ENCODE measurements at places on chromosomes 3 and 15.

DNA sequence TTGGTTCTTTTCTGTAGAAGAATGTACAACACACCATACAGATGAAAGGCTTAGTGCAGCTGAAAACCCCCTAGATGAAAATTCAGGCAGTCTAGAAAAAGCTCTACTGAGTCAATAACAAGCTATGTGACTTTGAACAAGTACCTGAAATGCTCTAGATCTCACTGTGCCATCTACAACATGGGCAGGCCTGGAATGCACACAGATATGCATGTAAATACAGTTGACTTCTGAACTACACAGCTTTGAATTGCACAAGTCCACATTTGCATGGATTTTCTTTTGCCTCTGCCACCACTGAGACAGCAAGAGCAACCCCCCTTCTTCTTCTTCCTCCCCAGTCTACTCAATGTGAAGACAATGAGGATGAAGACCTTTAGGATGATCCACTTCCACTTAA, 98.4 kb downstream of the CNTN3 start:
- no peak for DNase-seq

GRCh38 chr3:13539671-13540070, 9.3 kb upstream of the FBLN2 start:
- no peak for DNase-seq

GRCh38 chr3:55988905-55989304, 479.4 kb downstream of the ERC2 start:
- DNase-seq: no peak

DNA sequence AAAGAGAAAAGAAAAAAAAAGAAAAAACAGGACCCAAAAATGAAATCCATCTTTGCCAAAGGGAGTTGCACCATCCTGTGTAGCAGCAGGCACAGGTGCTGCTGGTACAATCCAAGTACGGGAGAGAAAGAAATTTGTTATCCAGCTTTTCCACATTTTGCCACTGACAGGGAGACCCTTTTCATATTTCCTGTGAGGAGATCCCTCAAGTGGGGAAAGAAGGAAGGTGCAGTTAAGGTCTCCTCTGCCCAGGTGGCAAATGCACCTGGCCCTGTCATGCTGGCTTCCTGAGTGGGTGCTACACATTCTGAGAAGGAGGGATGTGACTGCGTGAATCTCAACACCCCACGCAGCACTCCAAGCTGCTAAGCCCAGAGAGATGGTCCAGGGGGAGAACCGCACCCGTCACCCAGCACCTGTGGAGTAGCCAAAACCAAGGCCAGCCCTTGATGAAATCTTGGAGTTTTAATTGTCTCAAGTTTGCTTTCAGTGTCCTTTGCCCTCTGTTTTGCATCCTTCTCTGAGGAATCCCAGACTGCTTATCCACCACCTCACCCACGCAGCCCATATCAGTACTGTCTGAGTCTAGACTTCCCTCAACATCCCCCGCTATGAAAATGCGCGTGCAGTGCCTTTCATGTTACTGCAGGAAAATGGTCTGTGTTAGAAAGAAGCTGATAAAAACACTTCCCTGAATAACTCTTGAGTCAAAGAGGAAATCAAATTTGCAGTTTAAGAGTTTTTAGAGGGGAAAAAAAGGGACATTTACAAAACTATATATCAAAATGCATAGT, 141.9 kb upstream of the THBS1 start:
- no peak for DNase-seq

- DNase-seq: no peak
These were observed 3.4 kb downstream of the SCN5A start for GRCh38 chr3:38646062-38646461.

DNA sequence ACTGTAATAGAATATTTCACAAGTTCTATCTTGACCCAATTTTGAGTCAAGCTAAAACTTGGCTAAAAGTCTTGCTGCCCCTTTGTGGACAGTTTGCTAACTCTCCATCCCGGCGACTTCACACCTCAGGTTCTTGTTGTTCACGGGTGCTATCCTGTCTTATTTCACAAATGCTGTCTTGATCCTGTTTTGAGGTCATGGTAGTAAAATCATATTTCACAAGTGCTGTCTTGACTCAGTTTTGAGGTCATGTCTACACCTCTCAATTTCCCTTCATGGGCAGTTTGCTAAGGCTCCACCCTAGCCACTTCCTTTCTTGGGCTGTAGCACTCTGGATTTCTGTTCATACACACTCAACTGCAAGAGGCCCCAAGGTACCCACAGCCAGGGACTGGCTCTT, 45.0 kb upstream of the GK5 start:
- DNase-seq: peak; percentile 8

- no peak for DNase-seq
These were observed 234.4 kb downstream of the XXYLT1 start for GRCh38 chr3:195036574-195036973.

DNA sequence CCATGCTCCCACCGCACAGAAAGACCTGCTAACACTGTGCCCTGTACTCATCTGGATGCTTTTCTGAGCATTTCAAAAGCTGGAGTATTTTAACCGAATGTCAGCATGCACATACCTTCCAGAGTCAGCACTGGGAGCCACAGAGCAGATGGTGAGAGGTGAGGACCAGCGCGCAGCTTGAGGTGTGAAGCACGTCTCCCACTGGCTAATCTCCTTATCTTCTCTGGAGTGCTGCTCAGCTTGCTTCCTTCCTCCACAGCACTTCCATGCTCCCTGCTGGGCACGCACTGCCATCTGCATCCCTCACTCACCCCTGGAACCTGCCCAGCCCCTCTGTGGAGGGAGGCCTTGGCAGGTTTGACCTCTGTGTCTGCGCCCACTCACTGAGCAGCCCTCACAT, at the start of gene GNB5:
Gene GNB5, minus strand, starts transcription at position 186 of the 400 bp plus-strand sequence. CDS start 6,716 bp downstream, outside the sequence.
- DNase-seq: no peak

DNA sequence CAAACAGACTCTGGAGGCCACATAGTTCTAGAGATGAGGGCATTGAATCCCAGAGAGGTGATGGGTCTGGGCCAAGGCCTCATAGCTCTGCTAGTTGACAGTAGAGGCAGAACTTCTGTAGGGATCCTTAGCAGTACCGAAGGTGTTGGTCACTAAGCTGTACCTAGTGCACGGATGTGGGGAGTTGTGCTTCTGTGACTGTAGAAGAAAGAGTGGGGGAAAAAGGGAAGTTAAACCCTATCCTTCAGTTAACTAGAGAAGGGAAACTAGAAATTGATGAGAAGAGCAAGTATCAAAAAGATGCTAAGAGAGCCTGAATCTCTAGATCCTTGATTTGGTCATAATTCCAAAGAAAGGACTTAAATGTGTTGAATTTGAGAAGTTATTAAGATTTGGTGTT, 186.7 kb downstream of the NFKBIZ start:
- no peak for DNase-seq

GRCh38 chr3:123781571-123782275, 102.4 kb downstream of the MYLK start:
- no peak for DNase-seq

GRCh38 chr3:172317984-172318383, 130.3 kb downstream of the GHSR start:
- no peak for DNase-seq

GRCh38 chr3:126696701-126697267, 7.3 kb upstream of the CHCHD6 start:
- DNase-seq: no peak

DNA sequence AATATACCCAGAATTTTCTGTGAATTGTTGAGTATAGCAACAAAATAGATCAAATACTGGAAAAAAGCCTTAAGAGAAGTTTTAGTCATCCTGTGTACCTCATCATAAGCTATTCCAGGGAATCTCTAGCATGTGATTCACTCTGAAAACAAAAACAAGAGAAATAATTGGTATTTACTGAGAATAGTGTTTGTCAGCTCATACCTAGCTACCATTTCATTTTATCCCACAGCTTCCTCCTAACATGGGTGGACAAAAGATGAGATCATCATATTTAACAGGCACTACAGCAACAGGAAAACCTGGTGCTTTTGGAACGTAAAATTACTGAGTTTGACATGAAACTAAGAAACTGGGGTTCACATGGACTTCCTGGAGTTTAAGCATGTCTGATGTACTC, 753.5 kb upstream of the NECTIN3 start:
- no peak for DNase-seq

GRCh38 chr15:31296646-31297574, 29.7 kb upstream of the KLF13 start:
- no peak for DNase-seq

DNA sequence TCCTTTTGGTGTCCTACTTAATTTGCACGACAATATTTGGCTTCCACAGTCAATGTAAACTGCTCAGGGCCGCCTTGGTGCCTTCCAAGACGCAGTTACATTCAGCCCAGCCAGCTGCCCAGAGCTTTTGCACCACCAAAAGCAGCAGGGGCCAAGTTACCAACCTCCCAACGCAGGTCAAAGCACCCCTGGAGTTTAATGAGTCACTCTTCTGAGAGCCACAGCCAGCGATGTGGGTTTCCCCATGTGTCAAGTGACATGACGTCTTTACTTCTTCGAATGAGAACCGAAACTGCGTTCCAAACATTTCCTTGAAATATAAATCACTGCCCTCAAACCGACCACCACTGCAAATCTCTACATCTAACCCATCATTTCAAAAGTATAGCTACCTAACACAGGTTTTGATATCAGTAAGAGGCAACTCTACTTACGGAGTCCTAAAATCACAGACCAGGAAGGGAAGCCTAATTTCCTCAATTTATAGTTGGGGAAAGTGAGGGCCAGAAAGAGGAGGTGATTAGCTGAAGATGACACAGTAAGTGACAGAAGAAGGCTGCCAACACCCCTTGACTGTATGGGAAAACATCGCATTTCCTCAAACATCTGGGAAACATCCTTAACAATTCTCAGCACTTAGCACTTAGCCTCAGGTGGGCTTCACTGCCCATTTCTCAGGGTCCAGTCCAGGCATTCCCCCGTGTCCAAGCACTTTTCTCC, 24.5 kb downstream of the MB21D2 start:
- peak; percentile 51 for DNase-seq

- no peak for DNase-seq
These were observed 332.5 kb downstream of the CACNA2D3 start for GRCh38 chr3:54454806-54455205.

DNA sequence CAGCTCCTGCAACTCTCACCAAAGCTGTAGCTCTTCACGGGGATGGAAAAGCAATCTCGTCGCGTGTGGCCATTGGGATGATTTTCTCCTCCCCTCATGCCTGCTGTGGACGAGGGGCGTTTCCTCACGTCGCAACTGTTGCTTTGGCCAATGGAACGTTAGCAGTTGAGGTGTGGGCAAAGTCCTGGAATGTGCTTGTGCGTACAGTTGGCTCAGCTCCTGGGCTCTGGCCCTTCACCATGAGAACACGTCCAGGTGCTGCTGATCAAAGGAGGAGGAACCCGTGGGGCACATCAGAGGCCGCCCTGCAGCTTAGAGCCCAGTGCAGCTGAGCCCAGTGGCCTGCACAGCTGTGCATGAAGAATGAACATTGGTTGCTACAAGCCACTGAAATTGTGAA, 186.1 kb downstream of the TJP1 start:
- no peak for DNase-seq

DNA sequence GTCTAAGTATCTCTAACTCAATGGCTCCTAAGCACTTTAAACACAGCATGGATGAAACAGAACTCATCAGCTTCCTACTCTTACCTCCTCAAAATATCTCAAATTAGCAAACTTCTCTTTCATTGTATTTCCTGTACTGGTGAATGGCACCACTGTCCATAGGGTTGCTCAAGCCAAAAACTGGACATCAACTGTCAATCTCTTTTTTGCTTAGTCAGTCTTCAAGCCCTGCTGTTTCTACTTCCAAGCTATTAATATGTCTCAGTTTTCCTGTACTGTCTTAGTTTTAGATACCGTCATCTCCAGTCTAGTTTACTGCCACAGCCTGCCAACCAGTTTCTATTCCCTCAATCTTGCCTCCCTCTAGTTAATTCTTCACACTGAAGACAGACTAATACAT, 48.3 kb upstream of the KPNA4 start:
- no peak for DNase-seq

DNA sequence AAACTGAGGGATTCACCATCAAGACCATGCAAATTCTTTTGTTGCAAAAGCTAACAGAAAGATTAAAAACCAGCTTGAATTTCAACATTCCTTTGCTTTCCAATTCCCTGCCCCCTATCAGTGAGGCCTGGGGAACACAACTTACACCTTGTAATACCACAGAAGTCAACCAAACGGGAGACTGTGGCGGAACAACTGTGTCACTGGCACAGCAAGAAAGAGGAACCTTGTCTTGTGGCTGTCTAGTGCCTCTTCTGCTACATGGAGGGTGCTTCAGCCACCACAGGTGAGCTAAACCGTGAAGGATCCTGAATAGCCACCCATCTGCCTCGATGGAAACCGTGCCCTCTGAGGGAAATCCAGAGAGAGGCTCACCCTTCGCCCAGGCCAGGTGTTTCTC, 11.4 kb downstream of the CCDC12 start:
- no peak for DNase-seq

DNA sequence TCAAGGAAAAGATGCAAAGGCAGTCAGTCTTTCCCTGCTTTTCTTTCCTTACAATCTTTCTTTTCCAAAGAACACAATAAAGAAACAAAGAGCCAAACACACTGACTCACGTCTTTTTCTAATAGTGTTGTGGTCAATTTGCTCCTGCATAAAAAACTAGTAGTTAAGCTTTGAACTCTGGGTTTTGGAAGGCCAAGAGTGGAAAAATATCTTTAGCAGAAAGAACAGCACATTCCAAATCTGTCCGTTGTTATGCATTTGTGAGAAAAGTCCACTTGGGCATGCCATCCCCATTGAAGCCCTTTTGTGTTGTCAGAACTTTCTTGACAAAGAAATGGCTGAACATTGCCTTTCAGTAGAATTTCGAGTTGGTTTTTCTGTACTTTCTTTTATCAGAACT, 18.2 kb downstream of the COL8A1 start:
- DNase-seq: no peak

GRCh38 chr3:60220768-60221167, 1030.5 kb downstream of the FHIT start:
- no peak for DNase-seq

GRCh38 chr3:192986379-192986778, 68.7 kb upstream of the MB21D2 start:
- no peak for DNase-seq

DNA sequence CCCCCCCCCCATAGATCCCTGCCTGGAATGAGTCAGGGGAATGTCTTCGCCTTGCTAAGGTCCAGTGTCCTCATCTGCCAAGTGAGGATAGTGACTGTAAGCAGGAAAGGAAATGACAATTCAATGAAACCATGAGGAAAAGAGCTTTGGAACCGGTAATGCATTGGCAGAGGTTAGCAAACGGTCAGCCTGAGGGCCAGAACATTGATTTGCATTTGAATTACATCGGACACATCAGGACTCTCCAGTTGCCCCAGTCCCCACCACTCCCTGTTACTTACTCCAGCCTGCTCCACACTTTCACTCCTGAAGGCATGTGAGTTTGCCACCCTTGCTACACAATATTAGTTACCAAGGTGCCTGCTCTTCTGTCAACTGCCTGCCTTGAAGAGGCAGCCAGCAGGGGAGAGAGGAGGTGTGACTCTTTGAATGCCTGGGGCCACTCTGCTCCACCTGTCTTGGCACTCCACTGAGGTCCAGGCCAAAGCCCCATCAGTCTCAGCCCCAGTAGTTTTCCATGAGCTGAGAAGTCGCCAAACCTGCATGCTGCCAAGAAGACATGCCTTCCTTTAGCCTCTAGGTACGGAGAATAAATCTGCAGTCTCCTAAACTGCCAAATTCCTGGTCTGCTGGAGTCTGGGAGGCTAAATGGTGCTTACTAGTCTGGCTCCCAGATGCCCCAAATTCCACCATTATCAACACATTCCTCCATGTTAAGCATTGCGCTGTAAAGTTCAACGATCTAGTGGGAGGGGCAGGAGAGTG, 191.7 kb upstream of the TLE3 start:
- no peak for DNase-seq

GRCh38 chr3:125069452-125069851, 13.7 kb upstream of the HEG1 start:
- no peak for DNase-seq
